Placental epithelial cell (primary cell): ENCODE measurements at places on chromosomes 11 and 22. TPM values are rescaled to one million over a fixed set of nuclear protein-coding genes. Genes with fewer than 3 reads are reported as not detected.

Gene RHOD
- total RNA-seq, result 51.4 and 158 TPM in 2 replicates

Gene CASP5
- not detected in 2 replicates for total RNA-seq

Gene CBX7
- total RNA-seq, result 1.6 and 1.8 TPM in 2 replicates

Gene CHST1
- not detected in 2 replicates for total RNA-seq

Gene BRSK2
- total RNA-seq, result 0.11 and 0.39 TPM in 2 replicates

Gene PRR33
- not detected in 2 replicates for total RNA-seq

Gene GGTLC3
- not detected in 2 replicates for total RNA-seq

Gene TANGO2
- total RNA-seq, result 19.6 and 45.2 TPM in 2 replicates

Gene PIK3IP1
- total RNA-seq, result 3.8 and 22.0 TPM in 2 replicates

Gene CCDC87
- total RNA-seq, result 0.87 and 1.2 TPM in 2 replicates

Gene PAMR1
- 0.11 and 0.79 TPM in 2 replicates for total RNA-seq
